Stimulated activated CD4-positive, alpha-beta T cell treated with anti-CD3 and anti-CD28 coated beads, Interleukin-4, amount 100 ng/mL, for 48 hours (primary cell): ENCODE measurements at places on chromosomes 7 and 10.

- no peak for DNase-seq
Measured at GRCh38 chr10:121628859-121629258, 30.6 kb upstream of the FGFR2 start.

DNA sequence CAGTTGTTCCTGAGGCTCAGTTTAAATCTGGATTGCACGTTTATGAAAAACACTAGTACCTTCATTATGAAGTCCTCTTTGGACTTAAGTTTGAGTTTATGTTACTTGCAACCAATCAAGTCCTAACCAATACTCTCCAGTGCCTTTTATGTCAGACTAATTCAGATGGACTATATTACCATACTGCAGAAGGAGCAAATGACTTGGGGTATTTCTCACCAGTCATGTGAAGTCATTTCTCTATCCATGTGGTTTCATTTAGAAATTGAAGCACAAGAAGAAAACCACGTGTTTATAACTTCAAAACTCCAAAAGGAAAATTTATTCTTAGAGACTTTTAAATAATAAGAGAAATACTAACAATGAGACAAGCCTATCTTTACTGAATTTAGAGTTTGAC is 201.6 kb downstream of the MBL2 start:
- DNase-seq = no peak

DNA sequence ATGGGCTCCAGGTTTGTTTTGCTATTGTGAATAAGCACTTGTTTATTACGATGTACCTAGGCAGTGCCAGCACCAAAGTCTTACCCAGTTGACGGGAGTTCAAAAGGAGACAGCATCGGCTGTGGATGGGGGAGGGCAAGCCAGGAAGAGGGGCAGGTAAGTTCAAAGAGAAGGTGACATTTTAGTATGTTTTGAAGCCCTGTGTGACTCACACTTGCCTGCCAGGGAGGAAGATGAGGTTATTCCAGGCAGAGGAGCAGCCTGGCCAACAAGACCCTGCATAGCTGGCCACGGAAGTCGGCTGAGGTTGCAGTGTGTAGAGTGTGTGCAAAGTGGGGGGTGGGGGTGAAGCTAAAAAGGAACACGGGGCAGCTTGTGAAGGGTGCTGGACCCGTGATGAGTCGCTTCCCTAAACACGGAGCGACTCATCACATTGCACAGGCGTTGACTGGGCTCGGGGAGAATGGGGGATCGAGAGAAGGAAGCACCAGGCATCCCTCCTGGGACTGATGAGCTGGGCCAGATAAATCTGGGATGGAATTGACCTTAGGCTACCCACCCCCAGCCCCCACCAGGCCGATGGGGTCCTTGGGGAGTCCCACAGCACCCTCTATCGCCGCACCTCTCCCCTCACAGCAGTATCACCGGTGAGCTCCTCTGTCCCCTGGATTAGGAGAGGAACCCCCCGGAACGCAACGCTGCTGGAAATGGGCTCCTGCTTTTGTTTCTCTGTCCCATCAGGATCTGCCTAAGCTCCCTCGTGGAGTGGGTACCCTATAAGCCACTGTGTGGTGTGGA is 97.9 kb upstream of the IKZF1 start:
- peak; percentile 49 for DNase-seq

- no peak for DNase-seq
Measured at GRCh38 chr10:93718937-93719725, 16.7 kb upstream of the FRA10AC1 start.

DNA sequence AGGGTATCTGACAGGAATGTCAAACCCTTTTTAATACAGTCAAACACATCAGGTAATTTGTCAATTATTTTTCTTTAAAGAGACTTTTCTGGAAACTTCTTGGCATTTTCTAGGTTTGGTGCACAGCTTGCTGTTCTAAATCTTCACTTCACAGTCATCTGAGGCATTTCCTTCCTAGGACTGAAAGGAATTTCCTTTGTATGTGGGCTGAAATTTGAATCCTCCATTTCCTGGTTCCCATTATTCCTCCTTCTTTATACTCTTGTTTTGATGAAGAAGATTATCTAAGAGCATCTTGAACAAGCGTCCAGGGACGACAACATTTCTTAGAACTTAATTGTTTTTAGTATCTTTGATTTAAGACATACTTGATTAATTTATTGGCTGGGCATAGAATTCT is 24.9 kb downstream of the CALD1 start:
- no peak for DNase-seq

GRCh38 chr7:27159266-27160144 is 3.0 kb upstream of the HOXA7 start:
- DNase-seq = no peak

DNA sequence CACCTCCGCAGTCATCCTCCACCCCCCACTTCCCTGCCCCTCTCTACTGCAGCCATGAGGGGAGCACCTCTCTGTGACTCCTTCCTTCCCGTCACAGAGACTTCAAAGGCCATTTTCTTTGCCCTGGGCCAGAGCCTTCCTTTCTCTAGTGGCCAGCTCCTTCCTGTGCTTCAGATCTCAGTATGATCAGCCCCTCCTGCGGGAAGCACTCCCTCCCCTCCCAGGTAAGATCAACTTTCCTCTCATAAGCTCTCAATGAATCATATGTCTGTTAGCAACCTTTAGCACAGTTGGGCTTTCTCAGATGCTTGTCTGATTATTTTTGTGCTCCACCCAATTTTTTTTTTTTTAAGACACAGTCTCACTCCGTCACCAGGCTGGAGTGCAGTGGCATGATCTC is 241.0 kb upstream of the PRSS1 start:
- no peak for DNase-seq

DNA sequence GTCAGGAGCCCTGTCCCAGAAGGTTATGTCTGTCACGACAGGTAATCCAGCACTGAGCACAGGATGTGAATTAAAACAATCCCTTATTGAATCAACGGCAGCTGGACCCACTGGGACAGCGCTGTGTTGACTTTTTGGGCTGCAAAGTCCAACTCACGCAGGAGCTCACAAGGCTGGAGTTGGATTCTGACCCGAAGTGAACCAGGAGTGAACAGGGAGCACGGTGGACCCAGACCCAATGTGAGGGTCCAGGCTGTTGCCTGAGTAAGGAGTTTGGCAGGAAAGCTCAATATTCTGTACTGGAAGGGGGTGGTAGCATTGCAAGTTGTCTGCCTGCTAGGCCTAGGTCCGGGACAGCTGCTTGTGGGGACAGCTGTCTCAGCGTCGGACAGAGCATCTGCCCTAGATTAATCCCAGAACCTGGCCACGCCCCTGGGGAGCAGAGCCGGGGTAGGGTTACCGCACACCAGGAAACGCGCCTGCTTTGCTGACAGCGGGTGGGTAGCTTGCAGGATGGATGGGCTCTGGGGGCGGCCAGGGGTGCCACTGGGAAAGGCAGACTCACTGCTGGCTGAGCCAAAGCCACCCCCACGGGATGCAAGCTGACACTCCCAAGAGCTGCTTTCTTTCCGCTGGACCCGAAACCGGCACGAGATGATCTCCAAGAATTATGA is 24.0 kb downstream of the COL26A1 start:
- DNase-seq = no peak

DNA sequence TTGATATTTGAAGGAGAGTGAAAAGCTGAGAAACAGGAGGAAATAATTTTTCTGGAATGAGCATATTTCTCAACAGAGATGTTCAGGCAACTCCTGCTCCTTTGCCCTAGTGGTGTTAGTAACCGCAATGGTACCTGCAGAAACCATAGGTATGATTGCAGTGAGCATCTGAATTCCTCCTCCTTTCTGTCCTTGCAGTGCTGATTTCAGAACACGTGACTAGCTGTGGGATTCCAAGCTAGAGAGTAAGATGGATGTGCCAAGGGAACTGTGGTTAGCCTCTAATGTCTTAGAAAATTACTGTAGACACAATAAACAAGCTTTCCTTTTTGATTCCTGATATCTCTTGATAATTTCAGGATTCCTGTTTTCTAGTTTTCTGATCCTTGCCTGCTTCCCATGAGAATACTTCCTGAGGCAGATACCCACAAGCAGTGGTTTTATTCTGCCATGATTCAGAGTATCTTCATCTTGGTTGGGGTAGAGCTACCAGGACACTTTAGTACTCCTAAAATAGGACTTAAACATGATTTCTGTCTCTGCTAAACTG is 27.5 kb downstream of the LRGUK start:
- no peak for DNase-seq

- DNase-seq = no peak
Measured at GRCh38 chr7:22846961-22847360, 24.3 kb upstream of the TOMM7 start.

- no peak for DNase-seq
Measured at GRCh38 chr10:47300429-47300931, 483 bp downstream of the GDF10 start.

DNA sequence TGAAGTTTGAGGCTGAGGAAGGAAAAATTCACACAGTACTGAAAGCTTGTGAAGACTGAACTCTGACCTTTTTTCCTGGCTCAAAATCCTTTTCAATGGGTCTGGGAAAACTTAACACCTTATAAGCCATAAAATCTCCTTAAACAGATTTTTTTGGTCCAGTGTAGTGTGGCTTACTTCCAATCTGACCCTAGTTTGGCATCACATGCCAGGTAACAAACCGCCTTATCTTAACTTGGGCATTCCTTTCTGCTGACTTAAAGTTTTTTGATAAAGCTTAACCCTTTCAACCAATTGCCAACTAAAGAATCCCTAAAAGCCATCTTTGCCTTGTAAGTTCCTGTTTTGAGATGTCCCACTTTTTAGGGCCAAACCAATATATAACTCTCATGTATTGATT is 13.2 kb upstream of the ITPRID1 start:
- no peak for DNase-seq

GRCh38 chr10:100878291-100878910 is 34.4 kb upstream of the SLF2 start:
- peak; percentile 17 for DNase-seq

DNA sequence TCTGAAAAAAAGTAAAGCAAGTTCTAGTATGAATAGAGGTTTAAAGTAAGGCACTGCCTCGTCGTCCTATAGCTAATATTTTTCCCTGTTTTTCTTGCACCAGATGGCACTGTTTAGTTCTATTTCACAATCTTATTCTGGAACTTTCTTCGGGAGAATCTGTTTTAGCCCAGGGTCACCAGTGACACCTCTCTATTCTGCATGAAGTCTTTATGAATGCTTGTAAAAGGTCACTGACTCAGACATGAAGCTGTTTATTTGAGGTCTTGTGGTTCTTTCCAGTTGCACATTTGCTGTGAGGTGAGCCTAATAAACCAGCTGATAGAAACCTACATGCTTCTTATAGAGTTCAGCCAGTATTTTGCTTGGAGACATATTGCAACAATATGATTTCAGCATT is 444.3 kb downstream of the AUTS2 start:
- no peak for DNase-seq

- no peak for DNase-seq
Measured at GRCh38 chr7:93150200-93150835, 2.1 kb upstream of the SAMD9L start.

DNA sequence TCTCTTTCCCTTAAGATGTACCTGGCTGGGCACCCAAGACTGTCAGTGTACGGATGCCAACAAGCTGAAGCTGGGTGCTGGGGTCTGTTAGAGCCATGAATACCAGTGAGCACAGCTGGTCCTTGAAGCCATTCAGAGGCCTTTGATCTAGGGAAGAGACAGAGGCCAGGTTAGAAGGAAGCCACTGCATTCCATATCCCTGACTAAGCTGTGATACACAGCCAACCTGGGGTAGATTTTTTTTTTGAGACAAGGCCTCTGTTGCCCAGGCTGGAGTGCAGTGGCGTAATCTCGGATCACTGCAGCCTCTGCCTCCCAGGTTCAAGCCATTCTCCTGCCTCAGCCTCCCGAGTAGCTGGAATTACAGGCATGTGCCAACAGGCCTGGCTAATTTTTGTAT is 20.8 kb downstream of the ZDHHC16 start:
- DNase-seq = no peak

DNA sequence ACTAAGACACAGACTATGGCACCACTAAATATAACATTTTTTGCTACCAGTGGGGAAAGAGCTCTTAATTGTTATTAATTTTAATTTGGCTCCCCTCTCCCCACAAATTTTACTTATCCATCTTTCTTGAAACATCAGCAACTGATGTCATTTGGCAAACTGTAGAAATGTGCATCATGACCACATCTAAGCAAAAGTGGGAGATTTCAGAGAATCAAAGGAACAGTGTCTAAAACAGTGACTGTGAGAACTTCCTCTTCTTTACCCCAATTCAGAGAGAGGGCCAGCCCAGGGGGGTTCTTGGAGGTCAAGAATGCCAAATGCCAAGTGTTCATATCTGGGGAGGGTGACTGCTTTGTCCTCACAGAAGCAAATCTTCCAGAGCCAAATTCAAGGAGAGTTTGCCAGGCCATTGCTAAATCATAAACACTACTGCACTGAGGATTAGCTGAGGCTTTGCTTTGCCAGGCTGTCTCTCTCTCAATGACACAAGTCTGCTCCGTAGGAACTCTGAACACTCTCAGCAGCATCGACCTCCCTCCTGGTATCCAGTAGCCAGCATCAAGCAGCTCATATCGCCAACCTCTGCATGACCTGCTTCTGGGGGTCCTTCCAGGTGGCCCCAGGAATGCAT is 65.6 kb downstream of the ITIH5 start:
- no peak for DNase-seq

GRCh38 chr10:109474812-109475211 is 448.5 kb downstream of the XPNPEP1 start:
- DNase-seq = no peak

- no peak for DNase-seq
Measured at GRCh38 chr10:77496941-77497420, 140.6 kb downstream of the KCNMA1 start.

DNA sequence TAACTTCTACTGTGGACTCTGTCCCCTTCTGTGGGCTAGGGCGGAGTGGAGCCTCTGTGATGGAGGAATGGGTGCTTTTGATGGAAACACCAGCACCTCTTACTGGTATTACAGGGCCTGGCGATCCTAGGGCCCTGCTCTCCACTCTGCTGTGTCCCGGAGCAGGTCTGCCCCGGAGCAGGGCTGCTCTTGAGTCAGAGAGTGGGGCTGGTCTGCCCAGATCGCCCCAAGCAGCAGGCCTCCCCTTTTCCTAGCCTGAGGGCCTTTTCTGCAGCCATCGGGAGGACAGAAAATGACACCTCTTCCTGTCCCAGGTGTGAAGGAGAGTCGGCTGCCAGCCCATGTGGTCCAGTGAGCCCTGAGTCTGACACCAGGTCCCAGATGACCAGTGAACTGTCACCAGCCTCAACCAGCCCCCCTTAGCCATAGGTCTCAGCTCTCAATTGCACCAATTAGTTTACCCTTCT is 1.4 kb downstream of the ZNF282 start:
- no peak for DNase-seq

GRCh38 chr7:90726623-90727022 is 130.5 kb downstream of the CDK14 start:
- DNase-seq = no peak

- no peak for DNase-seq
Measured at GRCh38 chr7:12222889-12223579, 11.9 kb downstream of the TMEM106B start.

DNA sequence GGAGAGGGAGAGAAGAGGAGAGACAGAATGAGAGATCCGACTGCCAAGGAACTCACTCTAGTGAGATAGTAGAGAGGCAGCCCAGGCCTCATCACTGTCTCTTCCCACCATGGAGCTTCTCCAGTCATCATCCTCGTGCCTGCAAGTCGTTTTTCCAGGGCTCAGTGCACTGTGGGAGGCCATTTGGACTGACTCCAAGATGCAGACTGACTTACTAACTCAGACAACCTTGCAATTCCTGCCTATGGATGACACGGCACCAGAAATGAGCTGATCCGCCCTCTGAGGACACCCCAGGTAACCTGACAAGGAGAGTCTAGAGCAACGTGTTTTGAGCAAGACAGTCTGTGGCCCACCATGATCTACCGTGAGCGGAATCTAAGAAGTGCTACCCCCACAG is 154.9 kb downstream of the GLI3 start:
- DNase-seq = no peak

GRCh38 chr7:30706316-30706715 is 24.1 kb upstream of the CRHR2 start:
- no peak for DNase-seq
